ENCODE measurements at places on chromosomes 11 and 22.

DNA sequence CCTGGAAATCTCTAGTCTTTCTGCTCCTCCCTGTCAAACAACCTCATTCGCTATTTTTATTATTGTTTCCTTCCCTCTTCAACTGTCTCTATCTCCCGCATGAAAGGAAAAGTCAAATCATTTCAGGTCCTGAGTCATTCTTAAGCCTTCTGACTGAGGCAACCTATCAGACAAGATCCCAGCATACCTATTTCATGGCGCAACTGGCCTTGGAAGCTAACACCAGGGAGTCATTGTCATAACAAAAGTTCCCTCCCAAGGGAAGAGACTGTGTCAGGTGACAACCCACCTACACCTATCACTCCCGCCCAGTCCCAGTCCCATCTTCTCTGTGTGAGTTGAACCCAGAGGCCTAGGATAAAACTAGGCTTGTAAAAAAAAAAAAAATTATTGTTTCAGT lies 10.2 kb upstream of the ARHGAP42 start:
- no peak for DNase-seq

DNA sequence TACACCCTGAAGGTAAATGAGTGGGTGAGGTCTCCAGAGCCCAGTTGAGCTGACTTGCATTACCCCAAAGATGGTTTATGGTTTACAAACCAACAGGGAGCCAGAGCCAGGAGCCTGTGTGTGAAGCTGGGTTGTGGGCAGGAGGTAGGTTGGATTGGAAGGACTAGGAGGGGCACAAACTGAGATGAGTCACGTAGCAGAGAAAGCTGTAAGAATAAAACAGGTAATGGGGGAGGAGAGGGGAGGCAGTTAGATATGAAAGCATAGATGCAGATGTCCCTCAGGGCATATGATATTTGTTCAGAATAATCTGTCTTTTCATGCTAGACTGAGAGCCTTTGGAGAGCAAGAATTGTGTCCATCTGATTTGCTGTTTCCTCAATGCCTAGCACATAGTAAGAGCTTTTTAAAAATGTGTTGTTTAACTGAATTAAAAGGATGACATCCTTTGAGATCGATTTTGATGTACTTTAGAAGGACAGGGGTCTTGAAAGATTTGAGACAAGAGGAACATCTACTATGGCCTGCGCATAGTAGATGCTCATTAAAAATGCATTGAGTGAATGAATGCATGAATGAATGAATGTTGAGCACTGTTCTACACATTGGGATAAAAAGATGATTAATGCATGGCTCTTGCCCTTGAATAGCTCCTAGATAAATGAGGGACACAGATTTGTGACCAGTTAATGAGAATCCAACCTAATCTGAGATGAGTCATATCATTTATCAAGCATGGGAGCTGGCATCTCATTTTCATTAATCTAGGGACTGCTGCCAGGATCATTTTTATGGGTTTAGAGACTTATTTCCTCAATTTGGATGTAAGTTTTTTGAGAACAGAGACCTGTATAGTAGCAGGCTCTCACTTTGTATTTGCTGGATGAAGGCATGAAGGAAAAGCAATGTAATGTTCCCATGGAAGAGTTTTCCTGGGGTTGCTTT lies 175.8 kb upstream of the BDNF start:
- no peak for DNase-seq

GRCh38 chr11:119373921-119374631 lies 7.4 kb downstream of the USP2 start:
- DNase-seq: no peak

- no peak for DNase-seq
Observed at GRCh38 chr11:108508653-108509593, 10.7 kb upstream of the POGLUT3 start.

- DNase-seq: no peak
Observed at GRCh38 chr22:18148293-18148965, 1.5 kb upstream of the USP18 start.

DNA sequence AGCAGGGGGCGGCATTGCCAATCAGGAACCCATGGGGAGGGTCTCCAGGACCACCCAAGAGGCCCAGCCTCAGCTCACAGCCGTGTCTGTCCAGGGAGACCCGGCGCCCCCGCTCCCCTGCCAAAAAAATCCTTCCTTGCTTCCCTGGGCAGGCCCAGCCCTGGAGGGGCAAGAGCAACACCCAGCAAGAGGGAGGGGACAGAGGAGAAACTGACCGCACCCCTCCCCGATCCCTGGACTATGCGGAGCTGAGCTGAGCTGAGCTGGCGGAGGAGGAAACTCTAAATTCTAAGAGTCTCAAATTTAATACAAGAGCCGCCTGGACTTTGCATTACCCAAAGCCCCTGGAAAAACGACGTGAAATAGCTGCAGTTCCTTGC lies 52.0 kb upstream of the SHISAL1 start:
- no peak for DNase-seq

- no peak for DNase-seq
Observed at GRCh38 chr11:81237139-81237538, 1496.5 kb downstream of the FAM181B start.

GRCh38 chr11:21965221-21965620 lies 227.7 kb upstream of the ANO5 start:
- DNase-seq: no peak

DNA sequence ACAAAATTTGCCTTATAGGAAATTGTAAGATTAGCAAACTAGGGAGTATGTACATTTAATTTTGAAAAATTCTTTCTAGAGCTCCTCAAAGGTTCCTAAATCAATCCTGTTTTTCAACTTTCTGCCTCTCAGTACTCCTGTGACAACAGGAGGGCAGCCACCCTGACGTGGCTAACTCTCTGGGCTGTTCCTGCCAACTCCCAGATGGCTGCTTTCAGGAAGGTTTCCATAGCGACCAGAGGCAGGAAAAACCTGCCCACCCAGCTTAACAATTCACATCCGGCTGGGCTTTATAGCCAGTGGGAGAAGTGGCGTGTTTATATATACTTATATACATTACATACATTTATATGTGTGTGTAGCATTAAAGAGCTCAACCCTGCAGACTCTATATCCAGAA lies 26.5 kb downstream of the SGSM3 start:
- DNase-seq: no peak

DNA sequence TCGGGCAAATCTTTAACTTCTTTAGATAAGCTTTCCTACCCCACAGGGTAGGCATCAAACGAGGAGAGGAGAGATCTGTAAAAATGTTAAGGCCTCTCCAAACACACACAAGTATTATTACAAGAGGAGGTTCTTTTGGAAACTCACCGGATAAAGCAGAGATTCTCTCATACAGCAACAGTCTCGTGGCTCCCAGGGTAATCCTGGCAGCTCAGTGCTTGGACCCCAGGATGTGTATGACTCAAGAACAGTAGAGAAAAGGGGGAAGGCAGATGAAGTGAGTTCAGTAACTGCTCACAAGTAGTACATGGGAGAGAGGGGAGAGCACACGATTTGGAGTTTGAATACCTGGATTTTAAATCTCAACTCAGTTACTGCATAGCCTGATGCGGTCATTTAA lies 120.9 kb downstream of the FEZ1 start:
- DNase-seq: no peak

Measured in thymus (tissue), 14 donors.